ENCODE measurements at places on chromosomes 3 and 15.

DNA sequence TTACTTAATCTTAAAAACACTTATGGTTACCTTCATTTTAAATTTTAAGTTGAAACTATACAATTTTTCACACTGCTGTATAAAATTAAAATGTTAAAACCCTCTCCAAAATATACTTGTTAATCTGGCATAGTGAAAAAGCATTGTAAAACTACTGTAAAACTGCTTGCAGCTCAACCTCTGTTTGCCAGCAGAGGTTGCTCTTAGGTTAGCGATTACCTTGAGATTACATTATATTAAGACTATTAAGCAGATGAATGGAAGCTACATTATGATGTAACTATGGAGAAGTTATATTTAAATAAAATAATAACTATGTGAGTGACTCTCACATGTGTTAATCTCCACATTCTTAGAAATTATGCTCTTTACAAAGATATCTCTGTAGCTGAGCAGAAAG is 143.6 kb upstream of the SLITRK3 start:
- no peak for DNase-seq

GRCh38 chr3:37952564-37952963 is 38.0 kb upstream of the VILL start:
- no peak for DNase-seq

DNA sequence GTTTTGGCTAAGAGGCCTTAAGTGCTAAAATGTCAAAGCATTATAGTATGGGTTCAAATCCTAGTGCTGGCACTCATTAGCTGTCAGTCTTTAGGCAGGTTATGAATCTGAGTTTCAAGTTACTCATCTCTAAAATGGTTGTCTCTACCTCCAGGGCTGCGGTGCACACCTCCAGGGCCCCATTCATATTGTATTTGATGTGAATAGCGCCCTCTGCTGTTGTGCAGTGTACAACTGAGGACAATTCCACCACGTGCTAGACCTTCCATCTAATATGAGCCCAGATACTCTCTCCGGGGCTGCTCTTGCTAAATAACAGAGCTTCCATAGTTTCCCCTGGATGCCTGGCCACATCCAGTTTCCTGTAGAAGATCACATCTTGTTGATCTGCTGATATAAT is 54.3 kb downstream of the OXNAD1 start:
- peak; percentile 40 for DNase-seq

DNA sequence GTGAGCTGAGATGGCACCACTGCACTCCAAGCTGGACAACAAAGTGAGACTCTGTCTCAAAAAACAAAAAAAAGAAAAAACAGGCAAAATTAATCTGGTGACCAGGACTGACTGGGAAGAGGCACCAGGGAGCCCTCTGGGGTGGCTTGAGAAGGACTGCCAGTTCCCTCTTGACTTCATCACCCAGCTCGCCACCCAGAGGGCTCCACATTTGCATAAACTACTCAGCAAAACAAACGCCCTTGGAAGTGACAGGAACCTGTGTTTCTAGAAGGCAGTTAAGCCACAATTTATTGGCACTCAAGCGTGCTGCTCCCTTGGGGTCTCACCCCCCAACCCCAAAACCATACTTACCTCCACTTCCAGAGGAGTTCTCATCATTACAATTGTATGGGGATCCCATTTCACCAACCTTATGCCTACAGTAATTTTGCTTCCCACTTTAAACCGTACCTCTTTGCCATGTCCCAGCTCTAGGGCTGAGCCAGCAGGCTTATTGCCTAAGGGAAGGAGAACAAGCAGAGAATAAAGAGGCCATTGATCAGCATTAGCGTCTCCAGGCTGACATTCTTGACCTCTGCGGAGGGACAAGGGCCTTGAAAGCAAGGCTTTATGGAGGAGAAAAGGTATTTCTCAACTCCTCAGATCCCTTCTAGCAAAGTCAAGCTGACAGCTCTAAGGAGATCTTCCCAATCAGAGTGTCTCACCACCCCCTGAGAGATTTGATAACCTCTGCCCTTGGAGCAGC is 357.4 kb downstream of the SHQ1 start:
- no peak for DNase-seq

DNA sequence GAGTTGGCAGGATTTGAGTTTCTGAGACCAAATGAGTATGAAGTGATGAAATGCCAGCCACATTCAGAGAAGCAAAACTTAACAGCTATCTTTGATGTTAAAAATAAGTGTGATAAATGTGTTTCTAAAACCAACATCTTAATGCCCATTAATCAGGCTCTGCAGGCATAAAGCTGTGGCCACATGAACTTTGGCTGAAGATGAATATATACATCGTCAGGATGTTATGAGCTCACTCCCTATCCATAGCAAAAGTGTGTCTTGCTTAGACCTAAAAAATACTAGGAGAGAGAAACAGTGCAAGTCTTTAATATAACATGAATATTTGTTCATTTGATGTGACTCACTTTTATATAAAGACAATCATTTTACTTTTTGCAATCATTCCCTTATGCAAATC is 218.0 kb downstream of the CADM2 start:
- DNase-seq, result no peak

DNA sequence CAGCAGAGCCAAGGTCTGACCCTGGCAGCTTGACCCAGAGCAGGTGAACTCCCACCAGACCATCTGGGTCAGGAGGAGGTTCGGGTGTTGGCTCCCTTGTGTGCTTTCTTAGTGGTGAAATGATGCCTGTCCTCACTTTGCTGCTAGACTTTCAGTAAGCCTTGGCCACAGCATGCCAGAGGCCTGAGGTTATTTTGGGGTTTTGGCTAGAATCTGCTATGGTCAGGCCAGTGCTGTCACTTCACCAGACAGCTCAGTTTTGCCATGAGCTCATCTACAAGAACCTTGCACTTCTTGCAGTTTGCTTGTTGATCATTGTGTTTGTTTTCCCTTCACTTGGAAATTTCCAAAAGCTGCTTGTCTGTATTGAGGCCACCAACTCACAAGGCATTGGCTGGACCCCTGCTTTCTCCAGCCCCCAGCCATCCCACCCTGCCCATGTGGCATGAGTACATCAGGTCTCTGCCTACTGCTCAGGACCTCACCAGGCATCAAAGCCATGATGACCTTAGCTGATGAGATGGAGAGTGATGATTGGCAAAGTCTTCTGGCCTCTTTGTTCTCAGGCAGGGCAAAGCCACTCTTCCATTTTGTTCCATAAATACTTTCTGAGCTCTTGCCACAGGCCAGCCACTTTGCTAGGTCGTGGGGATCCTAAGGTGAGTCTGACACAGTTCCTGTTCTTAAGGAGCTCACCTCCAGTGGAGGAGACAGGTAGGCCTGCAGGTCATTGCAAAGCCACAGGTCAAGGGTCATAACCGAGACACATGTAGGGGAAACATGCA is 122.6 kb downstream of the ARNT2 start:
- DNase-seq, result no peak

- no peak for DNase-seq
Observed at GRCh38 chr3:69566275-69566674, 173.0 kb upstream of the MITF start.

DNA sequence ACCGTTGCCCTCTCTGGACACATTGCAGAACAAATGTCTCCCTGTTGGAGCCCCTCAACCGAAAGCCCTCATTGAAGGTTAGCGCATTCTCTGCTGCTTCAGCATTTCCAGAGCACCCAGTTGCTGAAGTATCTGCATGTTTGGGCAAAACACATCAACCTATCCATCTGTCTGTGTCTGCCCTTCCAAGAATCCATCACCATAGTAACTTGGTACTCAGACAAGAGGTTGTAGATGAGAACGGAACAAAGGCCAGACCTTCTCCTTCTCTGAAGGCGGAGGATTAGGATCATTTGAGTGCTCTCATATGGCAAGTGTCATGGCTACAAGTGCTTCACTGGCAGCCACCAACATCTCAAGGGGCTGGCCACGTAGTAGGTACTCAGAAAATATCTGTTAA is 23.1 kb upstream of the RHO start:
- DNase-seq, result no peak

GRCh38 chr15:80635953-80636352 is 59.2 kb upstream of the ABHD17C start:
- DNase-seq, result no peak

- DNase-seq, result no peak
Observed at GRCh38 chr15:54502416-54503075, 524.3 kb downstream of the UNC13C start.

GRCh38 chr3:150330872-150331271 is 77.2 kb upstream of the TSC22D2 start:
- DNase-seq, result no peak

All from GM13977 (cell line).